ENCODE measurements at places on chromosomes 11 and 22.

DNA sequence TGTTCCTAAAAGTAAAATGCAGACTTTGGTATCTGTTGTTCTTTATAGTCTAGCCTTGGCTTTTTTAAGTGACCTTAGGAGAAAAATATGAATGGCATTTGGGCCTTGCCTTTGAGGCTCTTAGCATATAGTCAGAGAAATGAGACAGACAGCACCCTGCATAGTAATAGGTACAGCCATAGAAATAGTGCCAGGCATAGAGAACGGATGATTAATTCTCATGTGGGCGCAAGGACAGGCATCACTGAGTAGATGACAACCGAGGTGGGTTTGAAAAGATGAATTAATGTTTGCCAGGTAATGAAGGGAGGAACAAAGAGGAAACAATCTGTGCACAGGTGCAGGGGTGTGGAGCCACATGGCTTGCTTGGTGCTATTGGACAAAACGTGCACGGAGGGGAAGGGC lies 90.5 kb downstream of the BMAL1 start:
- no peak for DNase-seq

- no peak for DNase-seq
Measured at GRCh38 chr11:16863389-16863788, 124.9 kb downstream of the C11orf58 start.

DNA sequence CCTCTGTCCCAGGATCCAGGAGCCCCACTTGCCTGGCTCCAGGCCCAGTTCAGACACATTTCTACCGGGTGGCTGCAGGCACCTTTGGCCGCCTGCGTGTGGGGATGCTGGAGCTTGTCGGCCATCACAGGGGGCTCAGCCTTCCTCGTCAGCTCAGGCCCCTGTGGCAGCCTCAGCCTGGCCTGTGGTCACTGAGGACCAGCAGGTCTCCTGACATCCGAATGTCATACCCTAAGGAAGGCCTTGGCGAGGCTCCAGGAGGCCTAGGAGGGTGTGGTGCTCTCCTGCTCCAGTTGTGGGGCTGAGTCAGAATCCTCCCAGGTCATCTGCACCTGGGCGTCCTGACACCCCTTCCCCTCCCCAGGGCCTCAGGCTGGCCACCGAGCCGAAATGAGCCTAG lies 14.9 kb upstream of the SOX10 start:
- DNase-seq, result no peak

GRCh38 chr11:31267720-31268119 lies 101.8 kb downstream of the DCDC1 start:
- no peak for DNase-seq

- no peak for DNase-seq
Measured at GRCh38 chr22:47517062-47517461, 754.6 kb downstream of the TBC1D22A start.

DNA sequence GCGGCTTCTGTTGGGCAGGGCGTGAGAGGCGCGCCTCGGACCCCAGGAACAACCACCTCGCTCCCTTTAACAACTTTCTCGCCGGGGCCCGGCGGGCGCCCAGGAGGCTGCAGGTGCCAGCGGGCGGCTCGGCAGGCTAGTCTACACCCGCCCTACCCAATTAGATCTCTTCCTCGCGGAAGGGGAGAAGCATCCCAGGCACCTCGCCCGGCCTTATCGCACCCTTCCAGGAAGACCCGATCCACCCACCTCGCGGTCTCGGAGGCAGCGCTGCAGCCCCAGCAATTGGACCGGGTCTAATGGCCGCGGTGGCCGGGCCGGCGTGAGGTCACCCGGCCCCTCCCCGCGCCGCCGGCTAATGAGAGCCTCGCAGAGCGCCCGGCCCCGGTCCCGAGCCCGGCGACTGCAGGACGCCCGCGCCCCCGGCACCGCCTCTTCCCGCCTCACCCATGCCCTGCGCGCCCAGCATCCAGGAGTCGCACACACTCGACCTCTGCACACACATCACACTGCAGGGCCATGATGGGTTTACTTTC lies at the start of gene PLAAT3:
Gene PLAAT3, minus strand, starts transcription at position 298 of the 536 bp plus-strand sequence. CDS start 419 bp downstream, outside the sequence.
- DNase-seq, result no peak

GRCh38 chr11:27076121-27076589 lies 35.5 kb downstream of the BBOX1 start:
- DNase-seq, result no peak

- DNase-seq, result no peak
Measured at GRCh38 chr22:43879901-43880540, 11.8 kb downstream of the PNPLA5 start.

DNA sequence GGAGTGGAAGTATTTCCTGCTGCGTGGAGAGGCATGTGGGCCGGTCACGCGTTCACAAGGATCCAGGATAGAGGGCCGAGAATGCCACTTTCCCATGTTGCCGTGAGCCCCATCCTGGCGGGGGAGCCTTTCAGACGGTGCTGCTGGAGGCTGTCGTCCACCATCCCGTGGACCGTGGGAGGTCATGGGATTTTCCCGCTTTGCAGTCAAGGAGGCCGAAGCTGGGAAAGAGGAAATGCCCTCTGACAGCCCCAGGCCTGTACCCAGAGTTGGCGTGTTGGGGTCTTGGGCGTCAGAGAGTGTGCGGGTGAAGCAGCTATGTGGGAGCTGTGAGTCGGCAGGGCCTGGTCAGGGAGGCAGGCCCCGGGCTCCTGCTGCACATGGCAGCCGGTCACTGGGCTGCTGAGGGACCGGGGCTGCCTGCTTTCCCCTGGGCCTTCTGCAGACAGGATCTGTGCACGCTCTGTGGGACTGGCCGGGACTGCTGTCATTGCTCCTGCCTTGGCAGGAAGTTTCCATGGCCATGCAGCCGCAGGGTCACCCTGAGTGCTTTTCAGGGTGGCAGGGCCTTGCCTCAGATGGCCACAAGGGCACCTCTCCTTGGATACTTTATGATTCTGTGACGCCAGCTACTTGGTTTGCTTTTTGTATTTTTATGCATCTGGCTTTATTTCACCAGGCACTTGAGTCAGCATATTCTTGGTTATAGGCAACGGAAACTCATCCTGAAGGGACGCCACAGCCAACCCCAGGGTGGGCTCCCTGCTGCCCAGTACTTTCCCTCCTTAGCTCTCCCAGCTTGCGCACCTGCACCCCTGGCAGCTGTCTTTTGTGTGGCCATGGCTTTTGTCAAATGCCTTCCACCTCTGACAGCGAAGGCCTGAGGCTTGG lies 52.4 kb downstream of the AP2A2 start:
- DNase-seq, result no peak

Data from stimulated activated CD8-positive, alpha-beta memory T cell treated with anti-CD3 and anti-CD28 coated beads, Interleukin-15, amount 100 ng/mL, for 1 hour (primary cell).